SJSA1 (cell line): ENCODE measurements at places on chromosomes 1 and 21.
A peak's percentile ranks its signal among the peaks of the same experiment; 100 is the strongest.

- no peak overlapping the region for H3K4me3 ChIP-seq
- DNase-seq: no peak
- H3K4me1 ChIP-seq: peaks cover 36% of the 10 kb centered on the region
- H3K36me3 ChIP-seq: peaks cover 7% of the 10 kb centered on the region
- no peaks in the 10 kb centered on the region for H3K27me3 ChIP-seq
- no peak overlapping the region for H3K27ac ChIP-seq
These were observed 46.2 kb downstream of the GPR3 start for GRCh38 chr1:27438621-27439061.

DNA sequence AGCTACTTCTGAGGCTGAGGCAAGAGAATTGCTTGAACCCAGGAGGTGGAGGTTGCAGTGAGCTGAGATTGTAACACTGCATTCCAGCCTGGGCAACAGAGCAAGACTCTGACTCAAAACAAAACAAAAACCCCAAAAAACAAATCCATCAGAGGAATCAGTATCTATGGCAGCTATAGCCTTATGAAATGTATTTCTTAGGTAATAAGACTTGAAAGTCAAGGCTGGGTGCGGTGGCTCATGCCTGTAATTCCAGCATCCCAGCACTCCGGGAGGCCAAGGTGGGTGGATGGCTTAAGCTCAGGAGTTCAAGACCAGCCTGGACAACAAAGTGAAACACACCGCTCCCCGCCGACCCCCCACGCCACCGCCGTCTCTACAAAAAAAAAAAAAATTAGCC lies 31.1 kb upstream of the EYA3 start:
- H3K36me3 ChIP-seq: no peaks in the 10 kb centered on the region
- no peak for DNase-seq
- H3K4me1 ChIP-seq: peaks cover 27% of the 10 kb centered on the region
- H3K27ac ChIP-seq: no peak overlapping the region
- H3K4me3 ChIP-seq: no peak overlapping the region

DNA sequence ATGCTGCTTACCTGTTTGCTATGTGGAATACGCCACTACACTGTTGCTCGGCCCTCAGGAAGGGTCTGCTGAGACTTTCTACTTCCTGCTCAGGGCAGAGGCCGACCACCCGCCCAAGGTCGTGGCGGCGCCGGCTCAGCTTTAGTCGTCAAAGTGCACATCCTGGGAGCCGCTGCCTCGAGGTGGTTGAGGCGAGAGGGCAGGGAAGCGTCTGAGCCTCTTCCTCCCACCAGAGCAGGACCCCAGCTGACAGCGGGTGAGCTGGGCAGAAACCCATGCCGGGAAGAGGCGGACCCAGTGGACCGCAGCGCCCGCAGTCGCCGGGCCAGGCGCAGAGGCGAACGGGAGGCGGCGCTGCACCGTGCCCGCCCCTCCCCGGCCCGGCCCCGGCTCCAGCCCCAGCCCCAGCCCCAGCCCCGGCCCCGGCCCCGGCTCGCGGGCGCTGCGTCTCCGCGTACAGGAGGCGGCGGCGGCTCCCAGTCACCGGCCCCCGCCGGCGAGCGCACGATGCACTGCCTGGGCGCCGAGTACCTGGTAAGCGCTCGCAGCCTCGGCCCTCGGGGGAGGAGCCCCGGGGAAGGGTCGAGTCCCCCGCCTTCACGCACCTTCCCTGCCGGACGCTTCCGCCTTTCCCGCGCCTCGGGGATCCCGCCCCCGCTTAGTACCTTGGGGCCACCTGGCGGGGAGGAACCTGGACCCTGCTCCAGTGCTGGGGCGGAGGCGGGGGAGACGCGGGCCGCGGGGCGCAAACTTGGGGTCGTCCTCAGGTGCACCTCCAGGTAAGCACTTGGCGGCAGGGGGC lies at the start of gene SLC44A3:
SLC44A3 (plus strand) TSS at position 413 of the 802 bp plus-strand sequence; CDS start at position 508, 95 bp downstream.
- no peaks in the 10 kb centered on the region for H3K36me3 ChIP-seq
- no peak within 1 kb of the TSS for H3K27ac ChIP-seq
- H3K4me1 ChIP-seq: peaks cover 12% of the 10 kb centered on the region
- peak; percentile 30 for DNase-seq
- peak within 1 kb of the TSS; percentile 48 for H3K4me3 ChIP-seq

GRCh38 chr1:50265790-50266314 lies 157.1 kb downstream of the ELAVL4 start:
- H3K27me3 ChIP-seq: no peaks in the 10 kb centered on the region
- no peak overlapping the region for H3K4me3 ChIP-seq
- no peak for DNase-seq
- no peaks in the 10 kb centered on the region for H3K4me1 ChIP-seq

- H3K4me3 ChIP-seq: no peak overlapping the region
- H3K4me1 ChIP-seq: peaks cover 8% of the 10 kb centered on the region
- no peaks in the 10 kb centered on the region for H3K27me3 ChIP-seq
- H3K27ac ChIP-seq: no peak overlapping the region
- peaks cover 7% of the 10 kb centered on the region for H3K36me3 ChIP-seq
- no peak for DNase-seq
These were observed 4.3 kb upstream of the BCAR3 start for GRCh38 chr1:93685918-93686317.

DNA sequence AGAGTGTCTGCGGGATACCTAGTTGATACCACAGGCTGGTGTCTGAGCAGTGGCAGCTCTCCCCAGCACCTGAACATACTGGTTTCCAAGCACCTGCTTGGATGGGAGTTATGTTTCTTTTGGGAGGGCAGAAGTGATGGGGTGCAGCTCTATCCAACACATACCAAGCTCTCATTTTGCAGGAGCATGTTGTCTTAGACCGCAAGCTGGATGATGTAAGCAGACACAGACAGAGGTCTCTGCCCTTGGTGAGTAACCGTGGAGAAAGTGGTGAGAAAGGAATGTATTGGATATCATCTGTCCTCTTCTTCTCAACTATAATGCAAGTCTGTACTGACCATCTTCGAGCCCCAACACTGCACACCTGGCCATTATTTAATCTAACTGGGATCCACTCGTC lies 37.4 kb downstream of the ZNF496 start:
- DNase-seq: no peak
- no peaks in the 10 kb centered on the region for H3K4me1 ChIP-seq
- no peak overlapping the region for H3K27ac ChIP-seq
- H3K36me3 ChIP-seq: peaks cover 5% of the 10 kb centered on the region
- H3K27me3 ChIP-seq: no peaks in the 10 kb centered on the region

- no peaks in the 10 kb centered on the region for H3K27me3 ChIP-seq
- DNase-seq: no peak
- no peaks in the 10 kb centered on the region for H3K4me1 ChIP-seq
- H3K4me3 ChIP-seq: no peak overlapping the region
These were observed 113.8 kb downstream of the DPYD start for GRCh38 chr1:97806996-97807520.

DNA sequence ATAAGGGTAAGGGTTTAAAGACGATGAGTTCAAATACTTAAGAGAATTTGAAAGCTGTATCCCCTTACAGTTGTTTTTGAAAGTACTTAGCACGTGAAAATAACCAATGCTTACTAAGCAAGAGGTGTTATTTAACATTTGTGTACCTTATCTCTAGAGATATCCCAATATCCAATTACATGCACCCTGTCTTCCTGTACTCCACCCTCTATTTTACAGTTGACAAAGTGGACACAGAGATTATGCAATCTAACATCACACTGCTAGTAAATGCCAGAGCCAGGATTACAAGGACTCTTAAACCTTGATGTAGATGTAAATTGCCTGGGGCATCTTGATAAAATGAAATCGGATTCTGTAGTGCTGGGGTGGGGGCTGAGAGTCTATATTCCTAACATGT lies 72.0 kb downstream of the GDAP2 start:
- no peak overlapping the region for H3K27ac ChIP-seq
- no peak overlapping the region for H3K4me3 ChIP-seq
- no peaks in the 10 kb centered on the region for H3K4me1 ChIP-seq

DNA sequence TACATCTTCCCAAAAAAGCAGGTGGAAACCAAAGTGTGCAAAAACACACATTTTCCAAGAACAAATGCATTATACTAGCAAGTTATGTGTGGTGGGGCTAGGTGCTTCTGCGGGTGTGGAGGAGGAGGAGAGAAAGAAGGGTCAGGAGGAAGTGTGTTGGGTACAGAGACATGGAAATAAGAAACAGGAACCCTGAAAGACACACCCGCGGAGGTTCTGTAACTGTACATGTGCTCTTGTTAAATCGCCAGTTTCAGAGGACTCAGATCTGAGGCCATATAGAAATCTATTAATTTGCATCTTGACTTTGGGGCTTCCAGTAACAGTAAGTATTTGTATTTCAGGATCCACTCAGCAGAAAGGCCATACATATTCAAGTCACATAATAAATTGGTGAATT lies 30.9 kb downstream of the ERG start:
- no peaks in the 10 kb centered on the region for H3K4me1 ChIP-seq
- no peaks in the 10 kb centered on the region for H3K36me3 ChIP-seq
- no peaks in the 10 kb centered on the region for H3K27me3 ChIP-seq
- H3K27ac ChIP-seq: no peak overlapping the region
- DNase-seq: no peak
- H3K4me3 ChIP-seq: no peak overlapping the region

GRCh38 chr21:27536319-27536718 lies 569.4 kb upstream of the ADAMTS5 start:
- no peak for DNase-seq
- no peaks in the 10 kb centered on the region for H3K27me3 ChIP-seq
- no peak overlapping the region for H3K4me3 ChIP-seq
- peaks cover 12% of the 10 kb centered on the region; the same call in 1 of the 2 replicates for H3K4me1 ChIP-seq

- no peaks in the 10 kb centered on the region for H3K36me3 ChIP-seq
- no peak overlapping the region for H3K4me3 ChIP-seq
- H3K4me1 ChIP-seq: no peaks in the 10 kb centered on the region
- no peak for DNase-seq
- H3K27ac ChIP-seq: no peak overlapping the region
These were observed 24.7 kb upstream of the MYCL start for GRCh38 chr1:39926343-39926793.

DNA sequence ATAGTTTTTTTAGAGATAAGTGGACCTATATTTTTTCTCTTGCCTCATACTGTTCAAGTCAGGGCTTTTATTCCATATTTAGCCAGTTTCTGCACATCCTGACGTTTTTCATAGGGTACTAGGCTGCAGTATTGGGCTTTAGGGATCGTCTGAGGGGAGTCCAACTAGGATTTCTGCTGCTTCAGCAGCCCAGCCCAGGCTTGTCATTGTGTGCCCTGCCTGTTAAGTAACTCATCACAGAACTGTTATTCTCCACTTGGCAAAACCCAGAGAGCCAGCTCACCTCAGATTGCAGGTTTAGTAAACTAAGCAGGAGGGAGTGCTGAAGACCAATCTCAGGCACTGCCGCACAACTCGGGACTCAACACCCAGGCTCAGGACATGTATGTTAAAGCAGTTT lies 2.8 kb downstream of the GALNT2 start:
- DNase-seq: no peak
- peaks cover 51% of the 10 kb centered on the region for H3K4me1 ChIP-seq
- peaks cover 8% of the 10 kb centered on the region; the same call in 1 of the 2 replicates for H3K36me3 ChIP-seq
- H3K27me3 ChIP-seq: no peaks in the 10 kb centered on the region
- no peak overlapping the region for H3K4me3 ChIP-seq

DNA sequence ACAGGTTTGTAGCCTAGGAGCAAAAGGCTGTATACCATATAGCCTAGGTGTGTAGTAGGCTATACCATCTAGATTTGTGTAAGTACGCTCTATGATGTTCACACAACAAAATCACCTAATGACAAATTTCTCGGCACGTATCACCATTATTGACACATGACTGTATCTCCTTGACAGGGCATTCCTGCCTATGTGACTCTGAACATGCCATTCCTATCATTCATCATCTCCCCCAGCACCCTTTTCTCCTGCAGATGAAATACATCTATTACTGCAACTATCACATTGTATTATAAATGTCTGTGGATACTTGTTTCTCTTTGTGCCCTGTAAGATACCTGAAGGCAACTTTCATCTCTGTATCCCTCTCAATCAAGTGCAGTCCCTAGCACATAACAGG lies 29.9 kb downstream of the TP53BP2 start:
- no peaks in the 10 kb centered on the region for H3K27me3 ChIP-seq
- H3K36me3 ChIP-seq: peaks cover 43% of the 10 kb centered on the region
- H3K4me1 ChIP-seq: peaks cover 27% of the 10 kb centered on the region
- no peak overlapping the region for H3K4me3 ChIP-seq
- DNase-seq: no peak
- peak overlapping the region; percentile 38 for H3K27ac ChIP-seq

DNA sequence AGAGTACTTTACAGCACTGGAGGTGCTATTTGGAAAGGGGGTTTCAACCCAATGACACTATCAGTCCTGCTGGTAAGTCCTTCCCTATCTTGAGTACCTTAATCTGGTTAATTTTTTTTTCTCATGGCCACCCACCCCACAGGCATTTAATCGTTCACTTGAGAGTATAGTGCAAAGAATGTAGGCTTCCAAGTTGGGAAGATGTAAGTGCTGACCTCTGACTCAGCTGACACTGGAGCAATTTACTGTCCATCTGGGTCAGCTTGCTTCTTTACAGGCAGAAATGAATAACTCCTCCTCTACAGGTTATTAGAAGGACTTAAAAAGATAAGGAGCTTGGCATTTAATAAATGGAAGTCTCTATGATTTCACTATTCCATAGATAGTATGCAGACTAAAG lies 89.6 kb downstream of the AK5 start:
- no peak for DNase-seq
- peaks cover 23% of the 10 kb centered on the region for H3K4me1 ChIP-seq
- H3K27me3 ChIP-seq: no peaks in the 10 kb centered on the region
- H3K27ac ChIP-seq: peak overlapping the region; percentile 84

DNA sequence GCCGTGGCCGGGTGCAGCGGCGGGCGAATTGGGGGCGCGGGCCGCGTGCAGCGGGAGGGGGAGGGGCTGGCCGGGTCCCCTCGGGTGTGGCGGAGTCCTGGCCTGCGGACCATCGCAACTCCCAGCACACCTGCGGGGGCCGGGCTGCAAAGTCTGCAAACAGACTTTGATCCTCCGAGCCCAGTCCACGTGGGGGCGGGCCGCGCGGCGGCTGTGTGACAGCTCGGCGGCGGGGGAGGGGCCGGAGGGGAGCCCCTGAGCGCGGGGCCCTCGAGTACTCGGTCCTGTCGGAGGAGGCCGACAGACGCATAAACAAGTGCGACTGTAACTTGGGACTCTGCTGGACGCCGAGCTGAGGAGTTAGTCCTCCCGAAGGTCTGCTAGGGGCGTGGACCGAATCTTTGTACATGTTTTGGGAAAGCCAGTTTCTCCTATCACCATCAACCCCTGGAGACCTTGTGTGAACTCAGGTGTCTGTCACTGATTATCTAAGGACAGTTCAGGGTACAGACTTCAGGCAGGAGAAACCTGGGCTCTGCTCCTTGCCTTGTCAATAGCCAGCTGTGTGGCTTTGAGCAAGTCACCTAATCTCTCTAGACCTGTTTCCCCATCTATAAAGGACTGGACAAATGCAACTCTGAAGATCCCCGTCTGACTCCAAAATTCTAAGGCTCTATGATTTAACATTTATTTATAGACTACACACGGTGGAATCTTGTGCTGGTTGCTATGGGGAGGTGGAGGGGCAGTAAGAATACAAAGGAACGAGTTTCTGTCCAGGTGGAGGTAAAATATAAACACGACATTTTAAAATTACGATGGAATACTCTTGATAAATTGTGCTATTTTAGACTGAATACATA lies 710 bp upstream of the SLC30A1 start:
- peaks cover 28% of the 10 kb centered on the region for H3K36me3 ChIP-seq
- H3K27me3 ChIP-seq: no peaks in the 10 kb centered on the region
- H3K4me3 ChIP-seq: peak overlapping the region; percentile 94
